Mammary epithelial cell (primary cell): ENCODE measurements at places on chromosomes 4 and X. TPM values are rescaled to one million over a fixed set of nuclear protein-coding genes. Genes with fewer than 3 reads are reported as not detected.

The IL13RA2 gene
- 0.17 TPM for total RNA-seq

The UGT2B15 gene
- total RNA-seq, result not detected in 2 replicates

The GRPR gene
- total RNA-seq, result 0.14 TPM in 1 of 2 replicates, not detected in the other

The AADAT gene
- total RNA-seq, result 4.6 and 5.5 TPM in 2 replicates

The DHX15 gene
- total RNA-seq, result 99.5 and 135 TPM in 2 replicates

The MMRN1 gene
- total RNA-seq, result 0.29 TPM in 1 of 2 replicates, not detected in the other
